IPS-NIHi11 (cell line): ENCODE measurements at places on chromosomes 12 and 14.

- no peak for DNase-seq
Observed at GRCh38 chr14:51004352-51004800, 60.1 kb upstream of the PYGL start.

GRCh38 chr12:62291864-62292760, 31.9 kb downstream of the USP15 start:
- DNase-seq = no peak

GRCh38 chr12:122882908-122883558, 12.9 kb downstream of the VPS37B start:
- no peak for DNase-seq

GRCh38 chr12:6326316-6327228, 15.3 kb downstream of the TNFRSF1A start:
- DNase-seq = peak; percentile 85

GRCh38 chr14:69346710-69347109, 51.4 kb downstream of the ERH start:
- DNase-seq = peak; percentile 90

GRCh38 chr14:68741839-68742470, 50.9 kb downstream of the ZFP36L1 start:
- DNase-seq = no peak

DNA sequence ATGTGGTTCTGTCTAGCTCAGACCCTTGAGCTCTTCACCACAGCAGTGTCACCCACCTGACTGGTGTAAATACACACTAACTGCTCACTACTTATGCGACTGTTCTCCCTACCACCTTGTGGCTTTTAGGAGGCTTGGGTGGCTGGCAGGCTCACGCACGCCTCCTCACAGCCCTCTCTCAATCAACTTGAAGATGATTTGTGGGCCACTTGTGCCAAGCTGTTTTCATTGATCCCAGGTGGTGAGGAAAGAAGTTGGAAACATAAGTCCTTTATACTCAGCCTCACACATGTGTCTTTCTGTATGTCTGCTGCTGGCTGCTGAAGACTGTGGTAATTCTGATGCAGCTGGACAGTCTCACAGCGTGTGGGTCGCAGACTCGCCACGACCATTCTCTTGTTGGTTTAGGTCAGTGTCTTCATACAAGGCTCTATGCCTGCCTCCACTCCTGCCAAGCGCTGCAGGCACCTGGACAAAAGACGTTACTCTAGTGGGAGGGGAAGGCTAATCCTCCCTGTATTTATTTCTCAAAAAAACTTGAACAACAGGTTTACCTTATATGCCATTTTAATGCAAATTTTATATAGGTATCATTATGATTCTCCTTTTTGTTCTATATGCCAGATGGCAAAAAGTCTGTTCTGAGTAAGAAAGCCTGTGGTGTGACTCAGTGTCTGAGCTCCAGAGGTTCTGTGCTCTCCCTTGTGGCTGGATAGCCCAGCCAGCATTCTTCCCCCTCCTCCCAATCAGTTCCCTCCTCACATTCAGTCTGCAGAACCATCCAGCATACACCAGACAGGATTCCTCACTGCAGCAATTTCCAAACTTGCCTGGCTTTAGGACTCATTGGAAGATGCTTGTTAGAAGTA, 115.6 kb downstream of the DIP2B start:
- peak; percentile 60 for DNase-seq
